ENCODE measurements at places on chromosomes 3 and 15. TPM values are rescaled to one million over a fixed set of nuclear protein-coding genes. Genes with fewer than 3 reads are reported as not detected.

DNA sequence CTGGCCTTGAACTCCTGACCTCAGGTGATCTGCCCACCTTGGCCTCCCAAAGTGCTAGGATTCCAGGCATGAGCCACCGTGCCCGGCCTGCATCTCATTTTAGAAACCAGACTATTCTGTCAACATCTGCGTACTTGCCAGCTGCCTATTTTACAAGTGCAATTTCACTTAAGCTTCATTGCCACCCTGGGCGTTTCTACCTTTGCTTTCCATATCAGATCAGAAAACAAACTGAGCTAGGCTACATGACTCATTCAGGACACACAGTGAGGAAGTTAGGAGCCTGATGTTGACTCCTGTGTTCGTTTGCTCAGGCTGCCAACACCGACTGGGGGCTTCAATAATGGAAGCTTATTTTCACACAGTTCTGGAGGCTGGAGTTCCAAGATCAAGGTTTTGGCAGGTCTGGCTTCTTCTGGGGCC, 42.3 kb upstream of the KLHL25 start:
- H3K4me1 ChIP-seq: peaks cover 3% of the 10 kb centered on the region
- H3K36me3 ChIP-seq: no peaks in the 10 kb centered on the region
- H3K27ac ChIP-seq: no peak overlapping the region
- DNase-seq: no peak
- no peak overlapping the region for H3K4me3 ChIP-seq

- no peaks in the 10 kb centered on the region for H3K27me3 ChIP-seq
- no peaks in the 10 kb centered on the region for H3K36me3 ChIP-seq
- no peak overlapping the region for H3K4me3 ChIP-seq
- peaks cover 16% of the 10 kb centered on the region for H3K4me1 ChIP-seq
- no peak for DNase-seq
Observed at GRCh38 chr15:40334941-40335795, 5.6 kb downstream of the CCDC9B start.

DNA sequence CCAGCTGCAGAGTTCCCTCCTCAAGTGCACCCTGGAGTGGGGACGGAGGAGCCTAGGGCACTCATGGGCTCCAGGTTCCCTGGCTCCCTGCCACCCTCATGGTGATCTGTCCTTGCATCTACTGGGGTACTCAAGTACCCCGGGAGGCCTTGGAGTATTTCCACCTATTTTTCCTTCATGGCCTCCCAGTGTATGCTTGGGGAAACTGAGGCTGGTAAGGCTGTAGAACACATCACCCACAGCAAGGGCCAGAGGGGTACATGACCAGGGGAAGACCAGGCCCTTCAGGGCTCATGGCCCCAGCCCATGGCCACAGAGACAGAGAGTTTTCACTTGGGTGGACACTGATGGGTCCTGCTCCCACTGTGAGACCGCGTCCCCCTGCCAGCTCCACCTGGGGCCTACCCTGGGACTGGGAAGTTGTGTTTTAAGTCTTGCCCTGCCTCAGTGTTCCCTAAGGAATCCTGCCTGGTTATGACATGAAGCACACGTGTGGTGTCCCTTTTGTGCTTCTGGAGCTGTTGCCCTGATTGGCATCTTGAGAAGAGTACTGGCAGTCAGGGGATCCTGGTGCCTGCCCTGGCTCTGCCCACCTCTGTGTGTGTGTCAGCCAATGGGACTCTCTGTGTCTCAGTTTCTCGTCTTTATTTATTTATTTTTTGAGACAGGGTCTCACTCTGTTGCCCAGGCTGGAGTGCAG, 132.8 kb downstream of the TJP1 start:
- H3K4me1 ChIP-seq: no peaks in the 10 kb centered on the region
- H3K27me3 ChIP-seq: peaks cover 16% of the 10 kb centered on the region
- no peak for DNase-seq

- H3K4me1 ChIP-seq: peaks cover 2% of the 10 kb centered on the region
- H3K4me3 ChIP-seq: no peak overlapping the region
- no peak for DNase-seq
- H3K27me3 ChIP-seq: no peaks in the 10 kb centered on the region
- no peak overlapping the region for H3K27ac ChIP-seq
Observed at GRCh38 chr3:98812851-98813374, 49.8 kb downstream of the ST3GAL6 start.

GRCh38 chr3:67431887-67432286, 222.5 kb downstream of the SUCLG2 start:
- no peaks in the 10 kb centered on the region for H3K4me1 ChIP-seq
- H3K27ac ChIP-seq: no peak overlapping the region
- H3K36me3 ChIP-seq: peaks cover 63% of the 10 kb centered on the region
- no peaks in the 10 kb centered on the region for H3K27me3 ChIP-seq
- no peak for DNase-seq

The MORC1 gene
- not detected for total RNA-seq

The VGLL3 gene
- not detected for total RNA-seq
